WTC11 (cell line): ENCODE measurements at places on chromosomes 5 and 9. TPM values are rescaled to one million over a fixed set of nuclear protein-coding genes. Genes with fewer than 3 reads are reported as not detected.

DNA sequence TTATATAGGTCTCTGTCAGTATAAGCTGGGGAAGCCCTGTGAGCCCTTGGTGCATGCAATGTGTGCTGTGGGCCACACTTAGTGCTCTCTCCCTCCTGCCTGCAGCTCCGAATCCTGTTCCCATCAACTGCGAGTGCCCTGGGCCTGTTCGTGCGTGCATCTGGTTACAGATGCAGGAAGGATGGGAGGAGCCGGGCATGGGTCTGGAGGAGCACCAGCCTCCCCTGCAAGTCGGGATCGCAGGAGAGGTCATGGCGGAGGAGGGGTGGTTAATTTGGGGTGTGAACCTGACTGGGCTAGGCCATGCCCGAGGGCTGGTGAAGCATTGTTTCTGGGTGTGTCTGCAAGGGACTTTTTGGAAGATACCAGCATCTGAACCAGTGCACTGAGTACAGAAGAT lies 274.6 kb upstream of the IRX4 start:
- no peak overlapping the region for H3K27ac ChIP-seq
- H3K27me3 ChIP-seq: no peaks in the 10 kb centered on the region; the same call in 1 of the 2 replicates
- no peak overlapping the region for H3K4me3 ChIP-seq
- DNase-seq: no peak
- no peaks in the 10 kb centered on the region for H3K36me3 ChIP-seq
- 0 out of 2 replicates have a peak, but pooled peaks cover 6% of the 10 kb centered on the region for H3K4me1 ChIP-seq

DNA sequence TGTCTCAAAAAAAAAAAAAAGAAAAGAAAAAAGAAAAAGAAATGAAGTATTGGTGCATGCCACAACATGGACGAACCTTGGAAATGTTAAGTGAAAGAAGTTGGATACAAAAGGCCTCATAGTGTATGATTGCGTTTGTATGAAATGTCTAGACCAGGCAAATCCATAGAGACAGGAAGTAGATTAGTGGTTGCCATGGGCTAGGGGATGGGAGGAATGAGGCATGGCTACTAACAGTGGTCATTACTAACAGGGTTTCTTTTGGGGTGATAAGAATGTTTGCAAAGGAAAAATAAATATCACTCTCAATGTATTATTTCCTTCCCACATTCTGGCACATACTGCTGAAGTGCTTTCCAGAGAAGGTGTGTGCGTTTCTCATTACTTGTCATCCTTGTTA lies 44.1 kb downstream of the UGCG start:
- H3K27me3 ChIP-seq: no peaks in the 10 kb centered on the region
- H3K4me1 ChIP-seq: peaks cover 9% of the 10 kb centered on the region; the same call in 1 of the 2 replicates
- H3K36me3 ChIP-seq: no peaks in the 10 kb centered on the region
- DNase-seq: no peak
- no peak overlapping the region for H3K27ac ChIP-seq
- no peak overlapping the region for H3K4me3 ChIP-seq

Gene ZNF883
- total RNA-seq: 22.0 to 25.4 TPM (median 22.6 TPM) in 3 replicates

DNA sequence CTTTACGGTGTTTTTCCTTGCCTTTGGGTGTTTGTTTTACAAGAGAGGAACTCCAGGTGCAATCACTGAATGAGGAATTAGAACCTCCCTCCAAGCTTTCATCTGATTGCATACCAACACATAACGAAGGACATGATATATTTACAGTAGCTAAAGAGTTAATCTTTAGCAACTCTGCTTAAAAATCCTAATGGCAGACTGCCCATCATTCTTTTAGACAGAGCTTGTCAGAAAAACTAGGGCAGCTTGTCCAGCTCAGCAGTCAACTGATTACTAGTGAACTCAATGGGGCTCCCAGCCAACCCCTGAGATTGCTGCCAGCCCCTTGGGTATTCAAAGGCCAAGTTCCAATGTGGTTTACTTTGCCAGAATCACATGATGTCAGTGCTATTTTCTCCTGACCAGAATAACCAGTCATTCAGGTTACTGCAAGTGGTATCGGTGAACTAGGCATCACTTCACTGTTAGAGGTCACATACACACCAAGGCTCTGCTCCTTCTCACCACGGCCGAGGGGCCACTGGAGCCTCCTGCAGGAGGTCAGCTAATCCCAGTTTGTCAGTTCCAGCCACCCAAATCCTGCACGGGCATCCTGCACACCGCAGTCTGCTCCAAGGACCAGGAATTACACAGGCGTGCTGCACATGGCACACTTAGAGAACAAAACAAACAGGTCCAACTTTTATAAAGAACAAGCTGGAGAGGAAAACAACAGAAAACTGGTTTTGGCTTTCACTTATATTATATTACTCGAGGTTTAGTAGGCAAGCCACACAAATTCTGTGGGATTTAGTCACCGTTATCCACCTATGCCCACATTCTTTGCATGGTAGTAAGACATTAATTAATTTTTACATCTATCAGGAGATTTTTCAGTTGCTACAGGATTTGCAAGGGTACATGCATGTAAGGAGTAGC lies 62.5 kb downstream of the NFIB start:
- H3K4me1 ChIP-seq: peaks cover 46% of the 10 kb centered on the region
- DNase-seq: peak; percentile 27
- H3K27ac ChIP-seq: peak overlapping the region; percentile 97
- H3K27me3 ChIP-seq: no peaks in the 10 kb centered on the region

GRCh38 chr5:131749723-131750470 lies 46.9 kb downstream of the FNIP1 start:
- no peak overlapping the region for H3K4me3 ChIP-seq
- H3K27me3 ChIP-seq: no peaks in the 10 kb centered on the region
- peak overlapping the region; percentile 3 for H3K27ac ChIP-seq
- H3K36me3 ChIP-seq: 0 out of 2 replicates have a peak, but pooled peaks cover 7% of the 10 kb centered on the region
- DNase-seq: no peak
- peaks cover 6% of the 10 kb centered on the region for H3K4me1 ChIP-seq

Gene PCDHGA4
- total RNA-seq: 3.4 to 3.9 TPM (median 3.5 TPM) in 3 replicates

Gene IFNB1
- not detected in 3 replicates for total RNA-seq
